ENCODE measurements at places on chromosomes 7 and 10.

GRCh38 chr7:38428041-38428440 is 154.6 kb upstream of the TARP start:
- no peak for DNase-seq

GRCh38 chr7:41769162-41769561 is 66.3 kb upstream of the INHBA start:
- DNase-seq, result no peak

DNA sequence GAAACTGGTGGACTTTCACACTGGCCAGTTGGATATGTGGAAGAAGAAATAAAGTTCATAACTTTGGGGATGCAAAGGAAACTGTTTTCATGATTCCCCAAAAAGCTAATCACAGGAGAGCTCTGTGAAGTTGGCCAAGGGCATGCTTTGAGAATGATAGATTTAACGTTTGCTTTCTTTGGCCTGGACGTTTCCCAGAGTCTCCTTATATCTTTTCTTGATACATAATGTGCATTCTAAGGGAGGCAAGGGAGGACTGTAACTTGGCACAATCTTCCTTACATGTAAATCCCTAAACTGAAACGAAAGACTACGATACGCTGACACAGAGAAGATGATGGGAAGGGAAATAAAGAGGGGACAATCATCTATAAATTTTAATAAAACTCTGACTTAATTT is 176.5 kb upstream of the INHBA start:
- DNase-seq, result no peak

GRCh38 chr7:25652366-25652765 is 424.1 kb upstream of the NPVF start:
- DNase-seq, result peak; percentile 2

DNA sequence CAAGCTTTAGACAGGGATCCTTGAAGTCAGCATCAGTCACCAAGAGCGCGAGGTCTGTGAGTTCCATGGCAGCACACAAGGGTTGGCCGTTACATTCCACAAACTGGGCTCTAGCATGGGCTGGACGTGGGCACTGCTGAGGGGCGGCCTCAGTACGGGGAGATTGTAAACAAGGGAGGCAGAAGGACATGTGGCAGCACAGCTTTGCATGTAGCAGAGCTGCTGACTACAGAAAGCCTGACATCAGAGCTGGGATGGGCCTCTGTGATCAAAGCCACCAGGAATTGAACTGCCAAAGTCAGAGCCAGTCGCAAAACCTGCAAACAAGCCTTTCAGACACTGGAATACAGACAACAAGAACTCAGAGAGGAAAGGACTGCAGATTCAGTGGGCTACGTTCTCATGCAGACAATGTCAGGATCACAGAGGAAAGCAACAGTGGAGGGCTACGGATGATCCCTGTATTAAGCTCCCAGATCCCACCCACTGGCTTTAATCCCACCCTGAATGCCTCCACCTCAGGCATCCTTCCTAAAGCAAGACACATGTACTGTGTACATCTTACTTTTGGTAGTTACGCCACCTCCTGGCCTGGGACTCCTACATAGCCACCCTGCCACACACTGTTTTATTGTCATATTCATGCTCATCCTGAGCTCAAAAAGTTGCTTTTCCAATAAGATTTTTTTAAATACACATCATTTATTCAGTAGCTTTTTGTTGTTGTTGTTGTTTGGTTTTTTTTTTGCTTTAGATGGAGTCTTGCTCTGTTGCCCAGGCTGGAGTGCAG is 291.1 kb upstream of the IMMP2L start:
- DNase-seq, result no peak

DNA sequence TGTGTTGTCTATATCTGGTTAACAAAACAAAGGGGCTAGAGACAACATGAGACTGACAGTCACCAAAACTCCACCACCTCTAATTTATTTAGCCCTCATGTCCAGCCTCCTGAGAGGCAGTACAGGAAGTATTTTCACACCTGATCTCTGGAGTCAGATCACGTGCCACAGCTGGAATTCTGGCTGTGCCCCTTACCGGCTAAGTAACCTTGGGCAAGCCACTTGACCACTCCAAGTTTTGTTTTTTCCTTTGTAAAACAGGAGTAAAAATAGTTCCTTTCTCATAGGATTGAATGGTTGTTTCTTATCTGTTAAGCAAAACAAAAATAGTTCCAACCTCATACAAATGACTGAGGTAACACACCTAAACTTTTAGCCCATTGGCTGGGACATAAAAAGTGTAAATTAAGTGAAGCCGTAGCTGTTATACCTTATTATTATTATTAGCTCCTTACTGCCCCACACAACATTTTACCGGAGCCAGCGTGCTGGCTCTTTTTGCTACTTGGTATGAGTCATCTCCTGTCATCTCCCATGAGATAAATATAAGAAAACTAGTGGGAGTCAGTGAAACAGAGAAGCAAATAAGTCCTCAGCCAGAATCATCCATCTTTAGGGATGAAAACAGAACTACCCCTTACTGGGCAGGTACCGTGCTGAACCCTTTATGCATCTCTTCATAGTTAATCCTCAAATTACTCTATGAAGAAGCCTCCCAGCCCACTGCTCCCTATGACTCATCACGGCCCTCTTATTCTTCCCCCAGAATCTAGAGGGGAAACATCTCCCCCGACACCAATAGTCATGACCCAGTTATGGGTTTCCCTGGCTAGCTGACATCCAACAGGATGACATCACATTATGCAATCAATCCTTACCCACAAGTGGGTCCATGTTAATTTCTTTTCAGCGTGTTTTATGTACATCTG is 44.9 kb downstream of the PPP1R3C start:
- peak; percentile 27 for DNase-seq

DNA sequence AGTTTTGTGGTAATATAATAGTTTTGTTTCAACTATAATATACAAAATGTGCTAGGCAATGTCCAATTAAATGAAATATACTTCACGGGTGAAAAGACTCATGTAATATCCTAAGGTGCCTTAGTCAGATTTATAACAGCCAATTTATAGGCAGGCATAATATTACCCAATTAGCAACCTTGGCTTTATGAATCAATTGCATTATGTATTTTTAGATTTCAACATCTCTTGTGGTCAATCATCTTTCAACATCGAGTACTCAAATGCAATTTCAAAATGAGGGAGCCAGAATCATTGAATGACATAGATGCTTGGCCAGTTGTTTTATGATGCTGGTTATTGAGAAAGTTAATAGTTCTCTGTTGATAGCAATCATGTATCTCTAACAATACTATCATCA is 110.3 kb upstream of the SP8 start:
- no peak for DNase-seq

DNA sequence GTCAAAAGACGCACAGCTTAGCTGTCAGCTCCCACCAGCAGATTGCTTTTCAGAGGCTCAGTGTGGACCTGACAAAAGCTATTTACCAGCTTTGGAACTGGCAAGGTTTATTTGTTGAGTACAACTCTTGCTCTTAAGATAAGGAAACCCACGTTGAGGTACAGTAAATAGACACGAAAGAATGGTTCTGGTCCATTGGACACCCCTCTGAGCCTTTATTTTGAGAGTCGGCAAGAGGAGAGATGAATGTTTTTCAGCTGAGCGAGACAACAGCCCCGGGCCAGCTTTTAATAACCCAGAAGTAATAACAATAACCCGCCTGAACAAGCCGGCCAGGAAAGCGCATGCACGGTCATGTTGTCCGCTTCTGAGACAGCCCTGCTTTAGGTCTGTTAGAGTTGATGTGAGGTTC is 49.0 kb downstream of the WNT2 start:
- no peak for DNase-seq

GRCh38 chr7:149293338-149293737 is 31.3 kb downstream of the ZNF783 start:
- no peak for DNase-seq

DNA sequence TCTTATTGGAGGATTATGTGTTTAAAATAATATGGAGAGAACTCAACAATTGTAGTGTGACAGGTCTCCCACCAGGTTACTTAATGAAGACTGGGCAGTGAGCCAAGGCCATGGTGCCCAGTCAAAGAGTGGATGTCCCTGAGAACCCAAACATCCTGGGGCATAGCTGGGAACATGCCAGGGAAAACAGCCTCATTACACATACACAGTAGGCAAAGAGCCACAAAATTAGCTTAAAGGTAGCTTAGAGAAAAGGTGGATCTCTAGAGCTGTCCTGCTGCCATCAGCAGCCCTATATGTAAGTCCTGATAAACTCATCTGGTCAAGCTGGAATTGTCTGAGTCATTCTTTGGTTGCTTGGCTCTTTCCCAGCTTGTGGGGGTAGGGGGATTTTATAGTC is 287.8 kb downstream of the PHF14 start:
- no peak for DNase-seq

DNA sequence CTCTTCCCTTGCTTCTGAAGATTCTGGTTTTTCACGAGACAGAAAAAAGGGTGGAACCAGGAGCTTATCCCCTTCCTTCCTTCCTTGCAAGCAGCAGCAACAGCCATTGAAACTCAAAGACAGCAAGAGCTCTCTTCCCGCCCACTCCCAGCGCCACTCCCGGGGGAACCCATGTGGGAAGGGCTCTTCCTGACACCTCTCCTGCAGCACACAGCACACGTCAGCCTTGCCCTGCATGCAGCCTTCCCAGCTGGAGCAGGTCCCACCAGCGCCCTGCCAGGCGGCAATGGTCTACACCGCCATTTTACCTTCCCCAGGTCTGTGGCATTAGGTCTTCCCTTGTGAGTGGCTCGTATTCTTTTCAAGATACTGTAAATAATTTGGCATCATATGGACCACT is 161.8 kb downstream of the MGMT start:
- no peak for DNase-seq

DNA sequence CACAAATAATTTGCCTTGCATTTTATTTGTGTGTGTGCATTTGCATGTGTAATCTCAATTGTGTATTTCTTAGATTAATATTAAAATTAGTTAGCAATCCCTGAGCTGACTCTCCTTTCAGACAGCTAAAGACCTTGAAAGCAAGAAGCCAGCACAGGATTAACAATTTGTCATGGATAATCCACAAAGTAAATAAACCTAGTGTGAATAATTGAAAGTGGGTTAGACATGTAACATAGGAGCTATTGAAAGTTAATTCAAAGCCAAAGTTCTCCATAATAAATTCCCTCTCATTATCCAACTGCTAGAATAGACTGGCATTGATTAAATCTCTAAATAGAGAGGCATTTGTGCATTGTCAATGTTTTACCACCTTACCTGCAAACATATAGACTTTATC is 326.1 kb downstream of the PLXDC2 start:
- no peak for DNase-seq

- DNase-seq, result no peak
Measured at GRCh38 chr7:64867863-64868440, 35.1 kb upstream of the ZNF273 start.

GRCh38 chr10:6068006-6068405 is 5.8 kb upstream of the IL2RA start:
- DNase-seq, result no peak

GRCh38 chr10:778626-779330 is 89.3 kb upstream of the DIP2C start:
- DNase-seq, result no peak

- DNase-seq, result no peak
Measured at GRCh38 chr10:76071653-76072365, 640.4 kb downstream of the LRMDA start.

- no peak for DNase-seq
Measured at GRCh38 chr10:95295031-95295755, 4.4 kb upstream of the PDLIM1 start.

DNA sequence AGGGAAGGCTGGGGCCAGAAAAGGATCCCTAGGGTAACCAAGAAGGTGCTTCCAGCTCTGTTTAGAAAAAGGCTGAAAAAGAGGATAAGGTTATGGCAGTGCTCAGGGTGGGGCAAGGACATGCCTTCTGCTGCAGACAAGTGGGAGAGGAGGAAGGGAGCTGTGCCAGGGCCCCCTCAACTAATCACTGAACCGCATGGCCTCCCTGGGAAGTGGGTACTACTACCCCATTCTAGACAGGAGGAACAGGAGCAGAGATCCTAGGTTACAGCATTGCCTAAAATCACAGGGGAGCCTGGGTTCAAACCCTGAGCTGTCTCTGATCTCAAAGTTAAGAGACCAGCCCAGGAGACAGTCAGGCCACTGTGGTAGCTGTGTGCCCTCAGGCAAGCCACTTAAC is 149.7 kb downstream of the GRID1 start:
- DNase-seq, result no peak

- DNase-seq, result no peak
Measured at GRCh38 chr10:122852261-122852660, 6.6 kb upstream of the CUZD1 start.

DNA sequence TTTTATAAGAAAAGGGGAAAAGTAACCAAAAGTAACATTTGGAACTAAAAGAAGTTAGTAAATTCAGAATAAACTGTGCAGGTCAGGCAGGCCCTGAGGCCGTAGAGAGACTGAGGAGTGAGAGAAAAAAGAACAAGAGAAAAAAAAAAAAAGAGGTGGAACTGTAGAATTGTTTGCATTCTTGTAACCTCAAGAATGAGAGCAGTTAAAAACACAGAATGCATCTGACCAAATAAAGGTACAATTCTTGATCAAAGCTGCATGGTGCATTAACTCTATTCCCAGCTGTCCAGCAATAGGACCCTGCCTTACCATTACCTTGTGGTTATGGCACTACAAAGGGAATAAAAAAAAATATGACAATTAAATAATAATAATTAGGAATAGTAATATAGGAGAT is 170.1 kb upstream of the SEMA3A start:
- DNase-seq, result no peak
